ENCODE measurements at places on chromosomes 12 and 14.

DNA sequence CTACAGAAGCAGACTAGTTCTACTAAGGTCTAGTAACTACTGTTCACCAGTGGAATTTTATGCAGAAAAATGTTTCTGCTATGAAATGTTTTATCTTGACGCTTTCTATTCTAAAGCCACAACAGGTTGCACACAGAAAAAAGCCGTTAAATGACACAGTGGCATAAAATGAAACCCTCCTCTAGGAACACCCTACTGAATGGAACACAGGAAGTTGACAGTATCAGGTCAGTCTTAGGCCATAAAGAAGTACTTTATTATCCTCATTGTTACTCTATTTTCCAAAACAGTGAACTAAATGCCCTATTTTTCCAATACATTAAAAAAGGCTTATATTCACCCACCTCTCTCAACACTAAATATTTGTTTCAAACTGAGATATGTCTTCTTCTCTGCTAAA, 21.9 kb downstream of the EPS8 start:
- no peak for ATAC-seq

DNA sequence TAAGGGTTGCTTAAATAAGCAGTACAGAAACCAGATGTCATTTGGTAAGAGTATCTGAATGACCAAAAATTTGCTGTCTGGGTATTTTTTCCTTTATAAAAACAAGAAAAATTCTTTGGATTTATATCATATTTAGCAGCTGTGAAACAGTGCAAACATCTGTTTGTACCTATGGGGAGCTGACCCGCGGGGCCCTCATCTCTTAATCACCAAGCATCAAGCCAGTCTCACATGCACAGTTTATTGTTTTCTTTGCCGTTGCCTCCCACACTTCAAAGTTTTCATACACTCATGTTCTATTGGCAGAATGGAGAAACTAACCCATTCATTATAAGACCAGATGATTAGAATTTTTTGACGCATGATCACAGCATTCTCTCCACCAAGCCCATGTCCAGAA, 142.2 kb downstream of the BMP4 start:
- ATAC-seq: no peak

- peak; percentile 98 for ATAC-seq
Observed at GRCh38 chr12:39103552-39104165, 198.3 kb upstream of the CPNE8 start.

DNA sequence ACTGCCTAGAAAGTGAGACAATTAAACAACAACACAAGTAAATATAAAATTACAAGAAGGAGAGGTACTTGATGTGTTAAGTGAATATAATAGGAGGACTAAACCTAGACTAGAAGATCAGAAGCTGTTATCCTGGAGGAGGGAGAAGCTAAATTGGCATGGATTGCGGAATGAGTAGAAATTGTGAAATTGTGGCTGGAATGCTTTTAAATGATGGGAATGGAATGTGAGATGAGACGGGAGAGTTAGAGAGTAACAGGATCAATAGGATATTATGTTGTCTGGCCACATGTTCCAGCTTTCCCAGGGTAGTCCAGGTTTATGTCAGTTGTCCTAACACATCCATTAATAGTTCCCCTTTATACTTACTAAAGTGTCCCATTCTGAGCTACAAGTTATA, 44.0 kb upstream of the CPNE8 start:
- no peak for ATAC-seq

DNA sequence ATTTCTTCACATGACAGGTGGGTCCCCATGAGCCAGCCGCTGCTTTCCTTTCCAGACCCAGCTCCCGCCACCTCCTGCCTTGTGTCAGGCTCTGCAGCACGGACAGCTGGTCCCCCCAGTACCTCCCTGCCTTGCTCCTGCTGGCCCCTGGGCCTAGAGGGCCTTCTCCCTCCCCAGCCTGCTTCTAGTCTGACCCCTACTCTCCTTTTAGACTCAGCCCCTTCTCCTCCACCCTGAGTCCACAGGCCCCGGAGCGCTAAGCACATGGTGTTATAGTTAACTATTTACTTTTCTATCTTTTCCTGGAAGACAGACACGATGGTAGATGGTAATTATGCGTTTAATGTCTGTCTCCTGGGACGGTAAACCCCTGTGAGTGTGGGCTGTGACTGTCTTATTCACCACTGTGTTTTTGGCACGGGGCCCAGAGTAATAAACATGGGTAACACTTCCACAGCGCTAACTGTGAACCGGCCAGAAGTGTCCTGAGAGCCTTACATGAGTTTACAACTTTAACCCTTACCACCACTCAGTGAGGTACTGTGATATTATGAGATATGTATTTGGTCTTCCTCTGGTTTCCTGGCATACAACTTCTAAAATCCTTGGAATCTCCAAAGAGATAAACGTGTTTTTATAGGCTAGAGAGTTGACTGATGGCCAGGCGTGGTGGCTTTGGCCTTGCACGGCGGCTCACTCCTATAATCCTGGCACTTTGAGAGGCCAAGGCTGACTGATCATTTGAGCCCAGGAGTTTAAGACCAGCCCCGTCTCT, 41.2 kb downstream of the DGLUCY start:
- no peak for ATAC-seq

All from SK-N-SH treated with all-trans-retinoic acid at 6 μM for 48 hours (cell line).